ENCODE measurements at places on chromosomes 7 and 10.

GRCh38 chr7:35437619-35438275 is 183.8 kb upstream of the TBX20 start:
- DNase-seq = no peak

DNA sequence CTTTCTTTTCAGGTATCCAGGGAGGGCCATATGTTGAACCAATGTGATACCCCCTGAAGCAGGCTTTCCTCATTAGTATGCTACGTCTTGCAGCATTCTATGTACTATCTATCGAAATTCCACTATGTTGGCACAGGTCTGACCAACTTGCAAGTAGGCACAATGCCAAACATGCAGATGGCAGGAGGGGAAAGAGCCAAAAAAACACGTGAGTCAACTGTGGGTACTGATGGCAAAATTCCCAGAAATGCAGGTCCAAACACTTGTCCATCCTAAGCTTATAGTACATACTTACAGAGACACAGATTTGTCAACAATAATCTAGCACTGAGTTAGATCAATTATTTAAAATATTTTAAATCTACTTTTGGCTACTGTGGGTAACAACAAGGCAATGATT is 394.9 kb downstream of the DGKB start:
- DNase-seq = no peak

DNA sequence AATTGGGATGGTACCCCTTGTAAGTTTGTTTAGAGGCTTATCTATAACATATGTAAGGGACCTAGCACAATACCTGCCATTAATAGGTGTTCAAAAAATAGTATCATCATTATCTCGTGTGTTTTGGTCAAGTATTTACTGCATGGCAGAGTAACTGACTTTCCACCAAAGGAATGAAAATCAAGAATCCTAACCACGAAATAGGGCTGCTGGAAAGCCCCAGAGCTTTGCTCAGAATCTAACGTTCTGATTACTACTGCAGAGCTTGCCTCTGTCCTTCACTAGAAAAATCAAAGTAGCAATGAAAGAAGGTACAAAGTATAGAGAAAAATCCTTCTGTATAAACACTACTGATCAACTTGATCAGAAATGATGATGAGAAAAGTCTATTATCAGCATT is 34.9 kb downstream of the DCLRE1C start:
- DNase-seq = no peak

- no peak for DNase-seq
Measured at GRCh38 chr10:3574451-3574850, 210.6 kb downstream of the KLF6 start.

GRCh38 chr10:48682265-48682664 is 2.4 kb upstream of the WDFY4 start:
- DNase-seq = no peak

GRCh38 chr7:1252540-1253090 is 19.9 kb downstream of the UNCX start:
- no peak for DNase-seq

GRCh38 chr7:123367031-123367430 is 167.3 kb upstream of the SLC13A1 start:
- DNase-seq = no peak

DNA sequence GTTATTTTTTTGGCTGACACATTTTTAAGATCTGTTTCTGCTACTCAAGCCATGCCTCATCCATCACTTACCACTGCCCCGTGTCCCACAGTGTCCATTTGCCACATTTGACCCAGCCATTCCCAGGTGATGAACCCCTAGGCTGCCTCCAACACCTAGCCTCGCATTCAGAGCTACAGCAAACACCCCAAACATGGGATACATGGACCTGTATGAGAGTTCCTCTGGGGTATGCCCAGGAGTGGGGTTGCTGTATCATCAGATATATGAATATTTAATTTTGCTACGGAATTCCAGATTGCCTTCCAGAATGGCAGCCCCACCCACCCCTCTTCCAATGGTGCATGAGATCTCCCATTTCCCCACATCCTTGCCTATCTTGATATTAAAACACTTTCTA is 190.1 kb upstream of the RNF32 start:
- DNase-seq = no peak
